ENCODE measurements at places on chromosomes 2 and 18.
A peak's percentile ranks its signal among the peaks of the same experiment; 100 is the strongest.

DNA sequence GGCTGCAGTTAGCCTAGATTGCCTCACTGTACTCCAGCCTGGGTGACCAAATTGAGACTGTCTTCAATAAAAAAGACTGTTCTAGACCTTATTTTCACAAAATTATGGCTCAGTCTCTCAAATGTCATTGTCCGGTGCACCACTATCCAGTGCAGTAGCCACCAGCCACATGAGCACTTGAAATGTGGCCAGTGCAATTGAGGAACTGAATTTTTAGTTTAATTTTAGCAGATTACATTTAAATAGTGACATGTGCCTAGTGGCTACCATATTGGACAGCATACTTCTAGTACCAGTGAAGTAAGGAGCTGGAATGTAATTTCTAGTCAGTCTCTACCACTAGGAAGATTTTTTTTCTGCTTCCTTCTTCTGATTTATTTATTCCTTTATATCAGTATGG, 39.4 kb downstream of the KCMF1 start:
- no peak for DNase-seq

GRCh38 chr2:236531195-236531594, 38.4 kb upstream of the ACKR3 start:
- DNase-seq: no peak

- no peak for DNase-seq
Measured at GRCh38 chr18:23412351-23412964, 40.6 kb upstream of the RIOK3 start.

- peak; percentile 65 for DNase-seq
Measured at GRCh38 chr2:24435391-24436316, 55.4 kb upstream of the NCOA1 start.

DNA sequence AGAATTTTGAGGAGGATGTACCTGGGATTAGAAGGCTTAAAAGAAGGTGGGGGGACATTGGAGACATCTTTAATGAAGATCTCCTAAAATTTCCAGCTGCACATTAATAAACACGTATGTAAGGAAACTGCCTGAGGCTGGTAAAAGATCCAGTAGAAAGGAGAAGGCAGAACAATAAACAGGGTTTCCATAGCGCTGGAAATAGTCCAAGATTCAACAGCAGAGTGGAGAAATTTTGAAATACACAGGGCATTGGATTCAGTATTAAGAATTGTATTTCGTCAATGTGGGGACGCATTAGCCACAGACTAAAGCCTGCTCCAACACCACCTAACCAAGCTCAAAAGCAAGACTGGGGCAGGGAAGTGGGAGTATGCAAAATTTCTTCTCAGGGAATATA, 606.9 kb upstream of the NRXN1 start:
- DNase-seq: no peak

GRCh38 chr2:161961061-161961460, 113.0 kb downstream of the DPP4 start:
- no peak for DNase-seq

GRCh38 chr2:85706063-85706462, 11.9 kb downstream of the GNLY start:
- no peak for DNase-seq

DNA sequence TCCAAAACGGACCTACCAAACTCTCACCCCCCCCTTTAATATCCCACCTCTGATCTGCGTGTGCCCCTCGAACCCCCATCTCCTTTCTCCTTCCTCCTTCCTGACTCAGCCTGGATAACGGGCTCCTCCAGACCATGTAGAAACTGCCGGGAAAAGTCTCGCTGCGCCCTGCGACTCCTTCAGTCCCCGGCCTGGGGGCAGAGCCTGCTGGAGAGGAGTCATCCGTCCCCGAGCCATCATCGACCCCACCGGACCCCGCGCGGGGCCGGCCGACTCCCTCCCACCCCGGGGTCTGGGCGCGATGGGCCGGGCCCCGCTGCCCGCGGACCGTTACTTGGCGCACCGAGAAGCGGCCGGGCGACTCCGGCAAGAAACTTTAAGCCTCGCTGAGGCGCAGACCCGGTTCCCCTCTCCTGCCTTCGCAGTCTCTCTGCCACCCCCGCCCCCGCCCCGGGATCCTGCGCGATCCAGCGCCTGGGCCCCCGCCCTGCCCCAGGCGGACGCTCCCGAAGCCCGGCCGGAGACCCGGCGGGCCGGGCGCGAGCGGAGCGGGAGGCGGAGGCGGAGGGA, 3.4 kb downstream of the ZEB2 start:
- DNase-seq: peak; percentile 62

DNA sequence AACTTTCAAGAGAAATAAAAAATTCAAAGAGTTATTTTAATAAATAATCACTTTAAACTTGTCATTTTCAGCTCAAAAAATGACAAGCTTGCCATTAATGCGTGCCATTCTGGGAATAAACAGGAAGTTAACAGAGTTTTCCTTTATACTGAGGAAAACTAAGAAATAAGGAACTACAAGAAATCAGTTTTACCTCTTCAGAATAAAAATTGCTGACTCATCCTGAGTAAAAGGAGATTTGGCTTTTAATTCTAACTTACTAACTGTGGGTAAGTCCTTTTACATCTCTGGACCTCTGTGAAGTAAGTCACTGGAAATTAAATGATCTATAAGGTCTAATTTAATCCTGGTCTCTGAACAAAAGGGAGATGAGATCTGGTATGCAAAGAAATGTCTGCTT, 16.1 kb downstream of the CEBPZ start:
- DNase-seq: no peak

DNA sequence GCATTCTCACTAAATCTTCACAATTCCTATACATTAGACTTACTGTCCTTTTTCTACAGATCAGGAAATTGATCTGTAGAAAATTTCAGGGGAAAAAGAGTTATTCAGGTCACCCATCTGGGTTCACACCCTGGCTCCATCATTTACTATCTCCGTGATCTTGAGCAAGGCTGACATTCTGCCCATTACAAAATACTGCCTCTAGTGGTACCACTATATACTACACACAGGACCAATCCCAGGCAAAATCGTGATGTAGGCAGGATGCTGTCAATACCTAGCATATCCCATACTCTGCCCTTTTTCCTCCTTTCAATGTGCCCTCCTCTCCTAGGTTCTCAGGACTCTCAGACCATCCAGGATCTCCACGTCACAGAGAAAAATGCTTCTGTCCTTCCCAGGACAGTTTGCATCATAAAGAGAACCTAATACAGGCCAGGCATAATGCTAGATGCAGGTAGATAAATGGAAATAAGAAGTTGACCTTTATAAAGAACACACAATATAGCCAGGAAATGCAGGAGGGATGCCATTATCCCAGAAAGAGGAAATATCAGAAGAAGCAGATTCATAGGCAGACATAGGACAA, 101.9 kb downstream of the CDH20 start:
- peak; percentile 35 for DNase-seq

GRCh38 chr18:56637176-56637575, 1.2 kb downstream of the TXNL1 start:
- peak; percentile 19 for DNase-seq

- DNase-seq: peak; percentile 12
Measured at GRCh38 chr18:40866013-40866645, 1088.9 kb upstream of the PIK3C3 start.

DNA sequence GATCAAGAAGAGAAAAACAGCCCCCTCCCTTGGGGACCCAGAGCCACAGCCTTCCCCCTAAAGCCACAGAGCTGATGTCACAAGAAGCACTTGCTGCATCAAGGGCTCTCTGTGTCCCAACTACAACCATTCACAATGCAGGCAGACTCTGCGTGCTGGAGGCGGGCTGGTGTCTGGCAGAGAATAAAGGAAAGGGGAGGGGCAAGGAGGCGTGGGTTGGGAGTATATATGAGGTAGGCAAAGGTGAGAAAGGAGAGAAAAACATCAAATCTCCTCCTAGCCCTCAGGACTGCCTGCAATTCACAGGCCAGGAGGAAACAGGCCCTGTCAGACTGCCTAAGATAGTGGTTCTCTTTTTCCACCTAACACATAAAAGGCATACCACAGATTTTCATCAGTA, 48.8 kb upstream of the IHH start:
- no peak for DNase-seq

DNA sequence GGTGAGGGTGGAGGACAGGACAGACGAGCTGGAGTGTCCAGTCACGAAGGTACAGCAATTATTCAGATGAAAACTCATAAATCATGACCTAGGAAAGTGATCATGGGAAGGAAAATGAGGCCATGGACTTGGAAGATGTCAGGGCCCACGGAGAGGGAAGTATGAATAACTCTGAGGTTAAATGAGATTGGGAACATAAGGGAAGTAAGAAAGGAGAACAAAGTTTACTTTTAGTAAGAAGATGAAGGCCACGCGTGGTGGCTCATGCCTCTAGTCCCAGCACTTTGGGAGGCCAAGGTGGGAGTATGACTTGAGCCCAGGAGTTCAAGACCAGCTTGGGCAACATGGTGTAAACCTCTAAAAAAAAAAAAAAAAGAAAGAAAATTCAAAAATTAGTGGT, 56.2 kb downstream of the AQP4 start:
- no peak for DNase-seq

DNA sequence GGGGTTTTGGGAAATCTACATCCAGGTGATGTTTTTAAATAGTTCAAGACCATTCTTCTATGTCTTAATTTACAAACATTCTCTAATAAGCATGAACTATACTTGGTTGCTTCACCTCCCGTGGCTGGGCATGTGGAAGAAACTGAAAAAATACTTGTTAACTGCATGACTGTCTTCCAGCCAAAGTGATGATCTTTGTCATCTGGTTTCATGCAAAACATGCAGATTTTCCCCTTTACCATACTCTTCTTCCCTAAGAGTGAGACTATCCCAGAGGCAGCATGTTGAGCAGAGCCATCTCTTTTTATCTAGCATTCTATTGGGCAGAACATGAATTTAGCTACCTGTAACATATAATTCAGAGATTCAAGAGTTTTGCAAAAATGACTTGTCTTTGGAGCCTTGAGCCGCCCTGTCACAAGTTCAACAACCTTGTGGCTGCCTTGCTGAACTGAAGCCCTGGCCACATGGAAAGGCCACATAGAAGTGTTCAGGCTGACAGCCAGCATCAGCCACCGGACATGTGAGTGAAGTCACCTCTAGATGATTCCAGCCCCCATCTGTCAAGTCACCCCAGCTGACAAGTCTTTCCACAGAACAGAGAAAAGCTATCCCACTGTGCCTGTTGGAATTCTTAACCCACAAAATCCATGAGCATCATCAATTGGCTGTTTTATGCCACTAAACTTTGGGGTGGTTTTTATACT, 142.8 kb downstream of the ANKRD44 start:
- DNase-seq: no peak

DNA sequence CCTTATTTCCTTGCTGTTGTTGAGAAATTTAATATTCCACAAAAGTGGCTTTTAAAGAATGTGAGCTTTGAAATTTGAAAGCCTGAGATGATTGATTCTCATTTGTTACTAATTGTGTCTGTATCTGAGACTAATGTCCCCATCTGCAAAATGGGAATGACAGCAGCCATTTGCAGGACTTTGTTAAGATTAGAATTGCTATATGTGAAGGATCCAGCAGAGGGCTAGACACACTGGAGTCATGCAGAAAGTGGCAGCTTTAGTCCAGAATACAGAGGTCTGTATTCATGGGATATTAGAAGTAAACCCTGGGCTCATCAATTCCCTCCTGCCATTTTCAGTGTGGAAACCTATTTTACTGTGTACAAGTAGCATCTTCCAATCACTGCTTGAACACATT, 296.5 kb upstream of the GYPC start:
- peak; percentile 21 for DNase-seq

GRCh38 chr2:85769236-85769982, 15.6 kb downstream of the ATOH8 start:
- DNase-seq: no peak

- peak; percentile 2 for DNase-seq
Measured at GRCh38 chr2:198928026-198928425, 529.7 kb downstream of the SATB2 start.

- DNase-seq: no peak
Measured at GRCh38 chr18:51953521-51953920, 386.5 kb upstream of the DCC start.

DNA sequence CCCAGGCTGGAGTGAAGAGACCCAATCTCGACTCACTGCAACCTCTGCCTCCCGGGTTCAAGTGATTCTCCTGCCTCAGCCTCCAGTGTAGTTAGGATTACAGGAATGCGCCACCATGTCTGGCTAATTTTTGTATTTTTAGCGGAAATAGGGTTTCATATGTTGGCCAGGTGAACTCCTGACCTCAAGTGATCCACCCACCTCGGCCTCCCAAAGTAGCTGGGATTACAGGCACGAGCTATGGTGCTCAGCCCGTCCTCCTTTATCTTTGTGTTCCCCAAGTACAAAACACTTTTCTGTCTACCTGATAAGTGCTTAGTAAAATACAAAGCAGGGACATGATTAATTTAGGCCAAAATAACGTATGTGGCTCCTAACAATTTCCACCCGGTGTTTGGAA, 91.2 kb upstream of the STK17B start:
- no peak for DNase-seq

DNA sequence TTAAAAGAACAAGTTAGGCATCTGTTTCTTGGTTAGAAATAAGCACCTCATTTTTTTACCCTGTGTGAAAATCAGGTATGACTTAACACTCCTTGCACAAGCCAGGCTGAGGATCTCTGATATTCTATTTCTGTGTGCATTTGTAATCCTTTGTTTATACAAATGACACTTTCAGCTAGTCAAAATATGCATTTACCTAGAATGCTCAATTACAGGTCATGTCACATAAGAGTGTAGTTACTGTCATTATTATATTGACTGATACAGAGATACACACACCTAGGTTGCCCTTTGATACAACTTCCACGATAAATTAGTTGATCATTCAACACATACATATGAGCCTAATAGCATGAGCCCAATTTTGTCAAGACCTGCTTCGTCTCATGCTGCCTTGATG, 144.3 kb downstream of the CHST9 start:
- DNase-seq: no peak

- peak; percentile 30 for DNase-seq
Measured at GRCh38 chr2:237998530-237998929, 31.7 kb downstream of the UBE2F start.

GRCh38 chr2:162591403-162592083, 247.0 kb downstream of the KCNH7 start:
- no peak for DNase-seq

DNA sequence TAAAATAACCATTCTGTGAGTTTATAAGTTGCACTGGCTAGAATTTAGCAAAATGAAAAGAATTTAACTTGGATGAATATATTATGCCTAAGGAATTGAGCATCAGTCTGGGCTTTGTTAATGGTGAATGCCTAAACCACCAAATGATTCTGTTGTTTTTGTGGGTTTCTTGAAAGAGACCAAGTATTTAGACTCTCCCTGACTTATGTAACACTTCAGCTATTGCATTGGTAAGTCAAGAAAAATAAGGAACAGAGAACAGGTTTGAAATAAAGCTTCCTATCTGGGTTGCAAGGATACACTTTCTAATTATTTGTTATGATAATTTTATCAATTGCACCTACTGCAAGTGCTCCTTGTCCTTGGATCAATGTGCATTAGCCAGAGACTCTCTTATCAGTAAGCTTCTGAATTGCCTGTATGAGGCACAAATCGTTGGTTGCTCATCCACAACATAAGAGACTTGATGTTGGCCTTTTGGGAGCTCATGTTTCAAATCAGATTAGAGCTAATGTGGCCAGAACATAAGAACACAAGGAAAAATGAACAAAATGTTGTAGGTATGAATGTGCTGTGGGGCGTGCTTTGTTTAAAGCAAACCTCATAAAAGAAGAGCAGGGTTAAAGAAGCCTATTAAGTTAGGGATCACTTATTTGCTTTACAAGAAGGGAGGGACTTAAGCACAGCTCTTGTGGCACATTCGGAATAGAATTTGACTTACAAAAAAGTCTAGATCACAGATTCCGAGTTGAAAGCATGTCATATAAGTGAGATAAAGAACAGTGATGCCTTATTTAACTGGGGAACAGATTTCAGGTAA, 37.2 kb downstream of the PRKCE start:
- DNase-seq: peak; percentile 18

- no peak for DNase-seq
Measured at GRCh38 chr2:197944416-197945096, 140.2 kb downstream of the PLCL1 start.

All from EH (cell line).